ENCODE measurements at places on chromosomes 2 and 18. TPM values are rescaled to one million over a fixed set of nuclear protein-coding genes. Genes with fewer than 3 reads are reported as not detected.

DNA sequence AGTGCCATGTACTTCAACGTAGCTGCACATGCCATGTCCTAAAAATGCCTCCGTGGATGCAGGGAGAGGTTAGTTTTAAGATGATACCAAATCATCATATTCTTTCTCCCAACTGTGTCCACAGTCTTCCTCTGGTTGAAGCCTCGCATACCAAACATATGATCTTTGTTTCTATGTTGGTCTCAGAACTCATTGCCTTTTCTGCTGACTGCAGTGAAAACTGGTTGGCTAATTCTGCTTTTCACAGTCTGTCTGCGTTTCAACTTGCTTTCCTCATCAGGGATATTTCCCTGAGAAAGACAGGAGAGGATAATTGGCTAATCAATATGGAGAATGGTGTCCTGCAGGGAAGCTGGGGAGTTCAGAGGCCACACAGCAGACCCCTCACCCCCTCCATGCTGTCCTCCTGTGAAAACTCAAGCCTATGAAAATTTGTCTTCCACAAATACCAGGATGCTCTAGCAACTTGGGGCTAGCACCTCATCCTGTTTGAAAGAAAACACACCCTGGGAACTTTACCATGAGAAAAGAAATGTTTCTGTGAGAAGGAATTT, 192.2 kb upstream of the PXDN start:
- H3K27me3 ChIP-seq: no peaks in the 10 kb centered on the region
- no peak overlapping the region for H3K4me3 ChIP-seq
- no peaks in the 10 kb centered on the region for H3K4me1 ChIP-seq
- no peak overlapping the region for H3K27ac ChIP-seq
- no peak for DNase-seq

GRCh38 chr2:26245810-26246209, 1.1 kb downstream of the HADHB start:
- peak overlapping the region; percentile 100 for H3K27ac ChIP-seq
- no peaks in the 10 kb centered on the region for H3K27me3 ChIP-seq

KCNF1 gene
- total RNA-seq: not detected

LYG2 gene
- not detected for total RNA-seq

STAT1 gene
- 958 TPM for total RNA-seq

RAPH1 gene
- total RNA-seq: 2.1 TPM

All from activated CD4-positive, alpha-beta T cell treated with anti-CD3 and anti-CD28 coated beads, Interleukin-2, amount 10 ng/mL, durations not matched to agents 7 days and 5 days (primary cell).